Cardiac muscle cell (in vitro differentiated cells and primary cell): ENCODE measurements at places on chromosomes 11 and 22.

DNA sequence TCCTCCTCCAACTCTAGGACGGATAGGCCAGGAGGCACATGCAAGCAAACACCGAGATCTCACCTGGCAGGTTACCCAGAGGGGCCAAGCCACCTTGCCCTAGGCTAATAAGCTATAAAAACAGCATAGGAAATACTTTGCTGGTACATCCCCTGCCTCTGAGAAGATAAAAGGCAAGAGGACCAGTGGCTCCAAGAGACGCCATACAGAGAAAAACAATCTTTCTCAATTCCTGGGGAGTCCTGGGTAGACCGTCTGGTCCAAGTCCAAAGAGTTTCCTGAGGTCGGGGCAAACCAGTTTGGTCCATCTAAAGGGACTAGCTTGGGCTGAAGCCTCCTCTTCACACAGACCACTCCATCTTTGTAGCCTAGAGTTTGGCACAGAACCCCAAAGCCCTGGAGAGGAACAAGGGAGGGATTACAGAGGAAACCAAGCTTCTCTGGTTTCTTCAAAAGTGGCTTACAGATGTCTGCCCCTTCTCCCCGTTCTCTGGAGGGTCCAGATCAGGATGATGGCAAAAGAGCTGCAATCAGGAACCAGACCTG, 40.4 kb downstream of the NUMA1 start:
- DNase-seq, result no peak

DNA sequence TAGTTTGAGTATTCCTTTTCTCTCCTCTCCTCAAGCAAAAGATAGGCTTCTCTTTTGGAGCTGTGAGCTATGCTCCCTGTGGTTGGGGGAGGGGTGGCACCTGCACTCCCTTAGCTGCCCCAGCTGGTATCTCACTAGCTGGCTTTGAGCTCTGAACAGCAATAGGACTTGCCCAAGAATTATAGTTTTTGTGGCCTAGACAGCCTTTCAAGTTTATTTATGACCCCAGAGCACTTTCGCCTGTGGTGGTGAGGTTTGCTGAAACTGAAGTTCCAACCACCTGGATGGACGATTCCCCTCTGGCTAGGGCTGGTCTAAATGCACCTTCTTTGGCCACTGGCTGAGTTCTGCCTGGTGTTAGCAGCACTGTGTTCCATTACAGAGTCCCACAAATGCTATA, 37.1 kb upstream of the SLC37A2 start:
- DNase-seq, result no peak

- no peak for DNase-seq
Measured at GRCh38 chr11:3830088-3830487, 10.7 kb downstream of the RHOG start.

GRCh38 chr11:38510041-38510440, 1912.0 kb upstream of the RAG2 start:
- DNase-seq, result peak; percentile 3

- DNase-seq, result no peak
Measured at GRCh38 chr11:35133656-35134055, 5.3 kb upstream of the CD44 start.
